Central memory CD4-positive, alpha-beta T cell (primary cell): ENCODE measurements at places on chromosomes 3 and 15.

DNA sequence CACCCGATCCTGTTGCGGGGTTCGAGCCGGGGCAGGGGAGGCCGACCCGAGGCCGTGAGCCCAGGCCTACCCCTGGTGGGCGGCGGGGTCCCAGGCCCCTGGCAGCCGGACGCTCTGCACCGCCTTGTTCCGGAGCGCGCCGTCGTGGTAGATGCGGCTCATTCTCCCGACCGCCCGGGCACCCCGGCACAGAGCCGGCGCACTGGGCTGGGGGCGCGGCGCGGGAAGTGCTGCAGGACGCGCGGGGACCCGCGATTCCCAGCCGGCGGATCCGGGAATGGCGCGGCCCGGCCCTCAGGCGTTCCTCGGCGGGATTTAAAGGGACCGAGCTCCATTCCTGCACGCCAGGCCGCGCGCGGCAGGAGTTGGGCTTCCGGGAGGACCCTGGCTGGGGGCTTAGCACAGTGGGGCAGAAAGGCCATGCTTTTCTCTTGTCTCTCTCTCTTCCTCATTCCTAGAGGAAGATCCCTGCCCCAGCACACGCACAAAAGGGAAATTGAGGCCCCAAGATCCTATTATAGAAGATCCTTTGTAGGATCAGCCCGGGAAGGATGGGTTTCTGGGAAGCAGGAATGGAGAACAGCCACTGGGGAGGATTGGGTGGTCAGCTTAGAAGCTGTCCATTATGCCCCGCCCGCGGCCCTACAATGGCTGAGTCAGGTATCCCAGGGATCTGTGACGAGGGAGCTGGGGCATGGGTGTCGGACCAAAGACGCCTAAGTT lies at the start of gene ARPIN:
TSS of gene ARPIN (minus strand) at position 279 of the 723 bp plus-strand sequence. CDS start at position 162, 117 bp downstream.
- no peak for DNase-seq

GRCh38 chr3:159593927-159594605 lies 394.6 kb upstream of the IL12A start:
- no peak for DNase-seq

- DNase-seq = no peak
Measured at GRCh38 chr3:45546716-45547701, 47.5 kb upstream of the LIMD1 start.

DNA sequence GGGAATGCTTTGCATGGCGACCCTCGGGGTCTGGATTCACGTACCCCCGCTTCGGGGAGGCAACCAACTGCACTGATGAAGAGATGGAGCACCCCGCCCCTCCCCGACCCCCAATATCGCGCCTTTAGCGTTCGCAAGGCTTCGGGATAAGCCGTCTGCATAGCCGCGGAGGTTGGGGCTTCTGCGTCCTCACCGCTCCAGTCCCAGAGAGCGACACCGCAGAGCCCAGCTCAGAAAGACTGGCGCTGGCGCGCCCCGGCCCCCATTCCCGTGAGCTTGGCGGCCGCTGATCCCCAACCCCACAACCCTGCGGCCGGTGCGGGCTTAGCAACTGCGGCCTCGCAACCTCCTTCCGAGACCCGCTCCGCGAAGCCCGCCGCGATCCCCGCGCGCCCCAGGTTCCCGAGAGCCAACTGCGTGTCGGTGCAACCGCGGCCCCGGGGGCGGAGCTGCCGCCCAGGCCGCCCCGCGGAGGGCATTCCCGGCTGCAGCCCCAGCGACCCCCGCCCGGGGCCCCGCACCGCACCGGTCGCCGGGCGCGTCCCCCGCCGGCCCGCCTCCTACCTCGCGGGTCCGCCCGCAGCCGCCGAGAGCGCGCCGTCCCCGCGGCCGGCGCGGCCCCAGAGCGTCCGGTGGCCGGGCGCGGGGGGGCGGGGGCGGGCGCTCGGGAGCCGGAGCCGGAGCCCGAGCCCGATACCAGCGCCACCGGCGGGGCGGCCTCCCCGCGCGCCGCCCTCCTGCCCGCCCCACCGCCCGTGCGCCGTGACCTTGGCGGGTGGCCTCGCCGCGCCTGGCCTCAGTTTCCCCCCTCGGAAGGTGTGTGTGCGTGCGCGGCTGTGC lies 79.5 kb downstream of the IQSEC1 start:
- DNase-seq = no peak

GRCh38 chr3:118818386-118818785 lies 216.3 kb downstream of the IGSF11 start:
- no peak for DNase-seq

DNA sequence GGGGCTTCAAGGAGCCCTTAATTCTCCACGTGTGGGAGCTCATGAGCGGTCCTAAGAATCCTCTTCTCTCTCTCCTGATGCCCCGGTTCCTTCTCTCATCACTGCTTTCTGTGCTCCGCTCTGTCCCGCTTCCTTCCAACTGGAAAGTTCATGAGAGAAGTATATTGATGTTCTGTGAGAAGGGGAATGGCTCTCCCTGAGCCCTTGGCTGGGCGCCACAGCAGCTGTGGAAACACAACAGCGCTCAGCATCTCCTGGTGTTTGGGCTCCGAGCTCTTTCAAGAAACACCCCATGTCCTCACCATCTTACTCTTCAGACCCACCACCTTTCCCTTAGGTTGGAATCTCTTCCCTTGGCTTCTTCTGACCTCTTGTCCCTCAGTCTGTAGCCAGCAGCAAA lies 161.7 kb downstream of the VGLL4 start:
- DNase-seq = no peak

- no peak for DNase-seq
Measured at GRCh38 chr3:136305879-136306278, 55.7 kb downstream of the PCCB start.

GRCh38 chr3:124277144-124277890 lies 285.4 kb upstream of the ROPN1 start:
- DNase-seq = no peak

- DNase-seq = no peak
Measured at GRCh38 chr3:195556390-195556789, 13.3 kb upstream of the PPP1R2 start.

DNA sequence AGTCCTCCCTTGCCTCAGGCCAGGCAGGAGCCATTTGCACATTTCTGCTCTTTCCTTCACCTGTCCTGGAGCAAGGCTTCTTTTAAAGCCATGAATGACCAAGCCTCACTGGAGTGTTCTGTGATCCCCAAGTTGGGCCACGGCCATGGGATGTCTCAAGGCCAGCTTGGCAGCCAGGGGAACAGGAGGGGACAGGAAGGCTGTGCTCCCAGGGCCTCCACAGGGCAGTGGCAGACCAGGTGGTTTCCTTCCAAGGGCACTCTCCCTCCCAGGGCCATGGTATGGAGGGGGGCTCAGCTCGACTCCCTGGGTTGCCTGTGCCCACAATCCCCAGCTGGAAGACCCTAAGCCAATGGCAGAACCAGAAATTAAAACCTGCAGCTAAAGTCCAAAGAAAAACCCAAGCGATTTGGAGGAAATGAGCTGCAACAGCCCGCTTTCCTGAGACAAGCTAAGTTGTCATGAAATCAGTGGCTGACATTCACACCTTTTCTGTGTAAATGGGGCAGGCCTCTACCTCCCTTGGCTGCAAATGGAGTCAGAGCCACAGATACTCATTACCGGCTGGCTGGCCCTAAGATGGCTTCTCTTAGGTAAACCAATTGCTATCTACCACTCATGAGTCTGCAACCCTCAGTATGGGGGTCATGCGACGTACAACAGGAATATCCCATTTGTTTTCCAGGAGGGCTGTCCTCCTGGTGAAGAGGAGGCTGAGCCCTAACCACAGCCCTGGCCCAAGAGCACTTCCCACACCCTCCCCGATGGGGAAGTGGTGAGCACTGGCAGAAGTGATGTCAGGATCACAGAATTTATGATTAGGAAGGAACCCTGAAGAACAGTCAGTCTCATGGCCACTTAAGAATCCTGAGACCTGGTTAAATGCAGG lies 83.3 kb downstream of the SNRK start:
- DNase-seq = no peak

DNA sequence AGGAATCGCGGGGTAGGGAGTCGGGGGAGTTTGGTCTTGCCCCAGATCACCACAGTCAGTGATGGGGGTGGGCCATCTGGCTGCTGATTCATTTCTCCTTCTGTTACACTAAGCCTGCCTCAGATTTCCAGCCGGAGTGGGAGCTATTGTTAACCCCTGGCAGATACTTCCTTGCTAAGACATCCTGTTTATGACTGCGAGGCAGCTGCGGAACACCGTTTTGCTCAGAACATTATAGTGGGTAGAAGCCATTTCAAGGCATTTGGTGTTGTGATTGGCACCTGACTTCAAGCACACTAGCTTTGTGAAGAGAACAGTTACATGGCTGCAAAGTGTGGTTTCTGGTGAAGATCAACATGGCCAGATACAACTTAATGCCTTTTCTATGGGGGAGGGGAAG lies 73.8 kb downstream of the FLNB start:
- no peak for DNase-seq

- no peak for DNase-seq
Measured at GRCh38 chr15:84822653-84823281, 5.6 kb downstream of the ALPK3 start.

- no peak for DNase-seq
Measured at GRCh38 chr15:38871638-38872037, 307.0 kb upstream of the RASGRP1 start.

- no peak for DNase-seq
Measured at GRCh38 chr3:31671976-31672375, 139.3 kb downstream of the STT3B start.

- DNase-seq = no peak
Measured at GRCh38 chr3:42651248-42652091, 2.0 kb upstream of the ZBTB47 start.

DNA sequence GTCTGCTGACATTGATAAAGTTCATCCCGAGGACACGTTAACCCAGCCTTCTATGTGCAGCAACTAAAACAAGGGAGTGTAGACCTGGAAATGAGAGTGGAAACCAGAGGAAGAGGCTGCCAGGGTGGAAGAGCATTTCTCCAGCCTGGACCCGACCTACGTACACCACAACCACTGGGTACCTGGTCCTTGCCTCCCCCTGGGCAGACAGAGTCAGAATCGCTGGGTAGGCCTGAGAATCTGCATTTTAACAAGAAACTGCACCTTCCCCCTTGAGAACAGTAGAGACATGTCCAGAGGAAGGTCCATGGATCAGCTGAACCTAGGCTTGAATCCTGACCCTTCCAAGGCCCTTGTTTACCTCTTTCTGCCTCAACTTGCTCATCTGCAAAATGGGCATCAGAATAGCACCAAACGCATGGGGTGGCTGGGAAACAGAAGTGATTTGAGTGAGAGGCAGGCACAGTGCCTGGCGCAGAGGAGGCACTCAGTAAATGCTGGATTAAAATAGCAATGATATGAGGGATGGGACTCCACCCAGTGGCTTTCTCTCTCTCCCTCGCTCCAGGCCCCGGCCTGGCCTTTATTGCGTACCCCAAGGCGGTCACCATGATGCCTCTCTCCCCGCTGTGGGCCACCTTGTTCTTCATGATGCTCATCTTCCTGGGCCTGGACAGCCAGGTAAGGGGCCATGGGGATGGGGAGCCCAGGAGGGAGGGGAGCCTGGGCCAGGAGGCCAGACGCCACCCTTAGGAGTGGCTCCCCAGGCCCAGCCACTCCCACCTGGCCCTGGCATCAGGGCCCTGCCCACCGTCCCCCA lies 66.9 kb upstream of the SLC6A1 start:
- no peak for DNase-seq

GRCh38 chr3:196093317-196094111 lies 11.6 kb upstream of the TFRC start:
- no peak for DNase-seq

DNA sequence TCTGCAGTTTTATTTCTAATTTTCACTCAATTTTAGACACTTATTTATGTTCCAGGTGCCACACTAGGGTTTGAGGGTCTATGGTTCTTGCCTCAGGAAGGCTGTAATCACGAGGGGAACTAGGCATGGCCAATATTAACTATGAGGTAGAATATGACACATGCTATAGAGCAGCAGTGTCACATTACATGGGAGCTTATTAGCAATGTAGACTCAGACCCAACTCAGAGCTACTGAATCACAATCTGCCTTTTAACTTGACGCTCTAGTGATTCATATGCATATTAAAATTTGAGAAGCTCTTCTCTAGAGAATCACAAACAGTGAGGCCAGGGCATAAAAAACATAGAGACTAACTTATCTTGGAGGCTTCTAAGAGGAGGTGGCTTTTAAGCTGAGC lies 32.8 kb upstream of the MRPL3 start:
- DNase-seq = no peak

DNA sequence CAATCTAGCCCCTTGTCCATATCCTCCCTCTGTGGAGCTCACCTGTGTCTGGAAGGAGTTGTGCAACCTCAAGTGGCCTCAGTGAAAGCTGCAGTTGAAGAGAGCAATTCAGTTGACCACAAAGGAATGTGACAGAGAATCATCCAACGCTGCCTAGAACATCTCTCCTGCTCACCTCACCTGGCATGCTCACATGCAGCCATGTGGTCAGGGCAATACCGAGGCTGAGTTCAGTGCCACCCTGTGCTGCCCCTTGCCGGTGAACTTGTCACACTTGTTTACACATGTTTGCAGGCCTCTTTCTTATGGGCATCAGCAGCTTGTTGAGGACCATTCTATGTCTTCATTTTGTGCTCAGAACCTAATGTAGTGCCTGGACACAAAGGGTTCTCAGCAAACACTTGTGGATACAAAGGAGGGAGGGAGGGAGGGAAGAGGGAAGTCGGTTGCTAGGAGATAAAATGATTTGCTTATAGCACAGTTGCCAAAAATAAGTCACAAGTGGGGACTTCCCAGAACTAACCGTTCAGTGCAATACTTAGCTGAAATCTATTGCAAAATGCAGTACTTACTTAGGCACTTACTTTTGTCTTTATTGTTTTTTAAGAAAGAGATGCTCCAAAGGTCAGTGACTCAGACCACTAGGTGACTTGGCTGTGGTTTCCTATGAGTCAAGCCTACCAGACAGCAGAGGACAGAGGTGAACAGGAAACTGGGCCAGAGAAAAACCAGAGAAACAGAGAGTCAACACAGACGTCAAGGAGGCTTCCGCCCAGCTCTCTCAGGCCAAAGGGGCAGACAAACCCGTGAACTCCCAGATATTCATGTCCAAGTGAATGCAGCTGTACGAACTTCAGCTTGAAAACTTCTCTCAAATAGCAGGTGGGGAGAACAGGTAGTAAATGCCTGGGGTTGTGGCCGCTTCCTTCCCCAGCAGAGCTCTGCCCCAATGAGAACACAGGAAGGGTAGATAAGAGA lies 227.8 kb upstream of the CTNNB1 start:
- DNase-seq = no peak

- DNase-seq = no peak
Measured at GRCh38 chr3:59990915-59991314, 941.1 kb upstream of the CFAP20DC start.

- no peak for DNase-seq
Measured at GRCh38 chr3:38541806-38542205, 45.7 kb downstream of the EXOG start.

GRCh38 chr15:27454281-27455075 lies 483.5 kb downstream of the GABRG3 start:
- DNase-seq = no peak

DNA sequence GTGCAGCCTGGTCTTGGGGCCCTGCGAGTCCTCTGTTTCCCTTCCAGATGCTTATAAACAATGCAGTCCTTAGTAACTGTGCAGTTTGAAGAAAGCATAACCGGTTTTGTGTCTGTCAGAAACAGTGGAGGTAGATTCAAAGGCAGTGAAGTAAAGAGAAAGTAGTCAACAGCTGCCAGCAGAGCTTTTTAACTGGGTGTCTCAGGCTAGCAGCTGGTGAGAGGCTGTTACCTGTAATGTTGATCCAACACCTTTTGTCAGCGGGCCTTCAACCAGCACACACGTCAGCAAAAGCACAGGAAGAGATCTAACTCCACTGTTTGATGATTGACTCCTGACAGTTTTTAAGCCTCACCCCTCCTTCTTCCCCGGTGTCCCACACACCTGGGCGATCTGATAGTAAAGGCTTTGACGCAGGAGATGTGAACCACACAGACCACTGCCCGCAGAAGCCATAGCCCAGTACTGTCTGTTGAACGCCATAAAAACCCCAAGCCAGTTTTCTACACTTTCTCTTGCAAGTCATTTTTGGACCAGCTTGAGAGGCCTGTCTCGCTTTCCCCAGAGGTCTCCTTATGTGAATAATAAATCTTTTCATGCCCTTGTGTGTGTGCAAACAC lies 178.0 kb downstream of the FMN1 start:
- peak; percentile 1 for DNase-seq
